ENCODE measurements at places on chromosomes 13 and 19. TPM values are rescaled to one million over a fixed set of nuclear protein-coding genes. Genes with fewer than 3 reads are reported as not detected.

- no peak for ATAC-seq
Observed at GRCh38 chr13:93522501-93522900, 295.9 kb downstream of the GPC6 start.

GRCh38 chr19:32427536-32427935 is 22.0 kb downstream of the DPY19L3 start:
- no peak for ATAC-seq

GRCh38 chr13:49319551-49319950 is 71.8 kb downstream of the CDADC1 start:
- ATAC-seq: no peak

DNA sequence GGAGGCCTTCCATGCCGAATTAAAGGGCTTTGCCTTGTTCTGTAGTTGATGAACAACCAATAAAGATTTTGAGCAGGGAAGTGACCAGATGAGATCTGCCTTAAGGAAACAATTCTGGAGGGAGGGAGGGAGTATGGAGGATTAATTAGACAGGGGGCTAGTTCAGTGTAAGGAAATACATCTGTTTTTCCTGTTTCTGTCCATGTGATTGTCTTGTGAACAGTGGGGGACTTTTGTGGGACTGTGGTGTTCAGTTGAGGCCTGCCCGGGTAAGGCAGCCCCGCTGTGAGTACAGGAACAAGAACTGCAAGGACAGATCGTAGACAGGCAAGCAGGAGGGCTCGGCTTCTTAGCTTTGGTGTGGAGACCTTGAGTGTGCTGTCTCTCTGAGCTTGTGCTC is 59.0 kb downstream of the DGKH start:
- ATAC-seq: no peak

- no peak for ATAC-seq
Observed at GRCh38 chr19:45771311-45771933, 2.4 kb upstream of the SIX5 start.

DNA sequence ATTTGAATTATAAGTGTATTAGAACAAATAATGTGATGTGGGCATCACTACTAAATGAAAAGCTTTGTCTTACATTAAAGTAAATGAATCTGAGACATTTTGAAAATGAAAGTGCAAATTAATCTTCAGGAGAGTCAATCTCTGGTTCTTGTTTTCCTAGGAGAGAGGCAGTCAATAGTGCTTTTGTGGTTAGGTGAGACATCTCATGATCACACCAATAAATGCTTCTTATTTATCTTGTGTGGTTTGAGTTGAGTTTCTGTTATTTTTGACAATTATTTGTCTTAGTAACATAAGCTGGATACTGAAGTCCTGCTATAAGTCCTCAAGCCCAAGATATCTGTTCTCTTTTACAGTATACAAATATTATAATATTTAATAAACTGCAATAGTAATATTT is 1378.0 kb upstream of the PCDH9 start:
- no peak for ATAC-seq

DNA sequence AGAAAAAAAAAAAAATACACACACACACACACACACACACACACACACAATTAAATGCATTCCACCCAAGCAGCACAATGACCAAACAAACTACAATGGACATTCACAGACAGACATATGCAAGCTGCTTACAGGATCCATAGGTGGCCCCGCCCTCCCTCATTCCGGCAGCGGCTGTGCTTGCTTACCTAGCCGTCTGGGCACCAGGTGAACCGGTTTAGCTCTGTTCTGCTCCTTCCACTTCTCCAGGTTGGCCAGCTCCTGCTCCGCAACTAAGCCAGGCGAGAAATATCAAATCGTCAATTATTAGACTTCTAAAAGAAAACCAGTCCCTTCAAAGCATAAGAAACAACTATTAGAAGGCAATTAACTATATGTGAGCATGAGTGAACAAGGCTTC is 23.1 kb downstream of the EPSTI1 start:
- peak; percentile 95 for ATAC-seq

- no peak for ATAC-seq
Observed at GRCh38 chr13:95498886-95499285, 53.6 kb upstream of the CLDN10 start.

DNA sequence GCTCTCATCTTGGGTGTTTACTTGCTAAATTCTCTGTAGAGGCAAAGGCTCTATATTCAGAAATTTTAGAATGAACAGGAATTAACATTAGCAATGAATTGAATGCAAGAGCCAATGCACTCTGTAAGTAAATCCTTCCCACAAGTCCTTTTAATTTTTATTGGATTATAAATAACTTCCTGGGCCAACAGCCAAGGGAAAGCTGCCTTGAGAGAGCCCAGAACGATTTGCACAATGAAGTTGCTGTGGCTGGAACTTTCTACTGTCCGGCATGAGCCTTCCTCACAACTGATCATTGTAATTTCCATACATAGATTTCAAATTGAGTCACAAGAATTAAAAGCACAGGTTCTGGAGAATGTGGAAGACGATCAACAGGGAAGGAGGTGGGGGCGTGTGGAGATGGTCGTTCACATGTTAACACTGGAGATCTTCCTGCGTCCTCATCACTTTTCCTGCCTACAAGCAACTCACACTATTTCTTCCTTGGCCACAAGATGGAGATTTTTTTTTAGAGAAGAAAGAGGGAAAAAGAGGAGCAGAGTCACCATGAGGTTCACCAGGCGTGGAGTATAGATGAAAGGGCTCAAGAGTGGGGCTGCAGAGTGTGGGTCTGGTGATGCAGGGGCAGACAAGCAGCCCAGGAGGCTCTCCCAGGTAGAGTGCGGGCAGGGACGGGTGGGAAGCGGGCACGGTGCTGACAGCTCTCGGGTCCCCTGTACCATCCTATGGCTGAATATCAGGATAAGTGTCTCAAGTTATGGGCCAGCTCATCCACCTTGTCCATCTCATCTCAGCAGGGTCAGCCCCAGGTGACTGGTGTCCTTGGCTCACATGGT is 110.7 kb downstream of the SOX1 start:
- no peak for ATAC-seq

DNA sequence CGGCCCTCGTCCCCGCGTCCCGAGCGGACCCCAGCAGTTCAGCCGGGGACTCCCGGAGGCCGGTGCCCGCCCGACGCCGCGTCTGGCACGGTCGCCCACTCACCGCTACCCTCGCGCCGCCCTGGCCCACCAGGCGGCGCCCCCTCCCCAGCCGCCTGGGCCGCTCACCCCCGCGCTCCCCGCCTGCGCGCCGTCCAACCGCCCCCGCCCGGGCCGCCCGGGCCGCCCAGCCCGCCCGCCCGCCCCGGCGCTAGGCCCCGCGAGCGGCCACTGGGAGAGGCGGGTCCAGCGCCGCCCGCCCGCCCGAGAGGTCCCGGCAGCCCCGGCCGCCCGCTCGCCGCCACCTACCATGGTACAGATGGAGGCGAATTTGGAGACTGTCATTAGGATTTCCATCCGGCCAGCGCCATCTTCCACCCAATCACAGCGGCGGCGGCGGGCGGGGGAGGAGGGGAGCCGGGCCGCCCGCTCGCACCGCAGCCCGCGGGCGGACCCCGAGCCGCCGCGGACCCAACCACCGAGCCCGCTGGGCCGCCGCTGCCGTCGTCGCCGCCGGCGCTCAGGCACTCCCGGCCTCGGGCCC is at the start of gene USP12:
Gene USP12 (minus strand): TSS at position 568 of the 583 bp plus-strand sequence. CDS start 172 bp downstream, at position 396.
- ATAC-seq: peak; percentile 1

DNA sequence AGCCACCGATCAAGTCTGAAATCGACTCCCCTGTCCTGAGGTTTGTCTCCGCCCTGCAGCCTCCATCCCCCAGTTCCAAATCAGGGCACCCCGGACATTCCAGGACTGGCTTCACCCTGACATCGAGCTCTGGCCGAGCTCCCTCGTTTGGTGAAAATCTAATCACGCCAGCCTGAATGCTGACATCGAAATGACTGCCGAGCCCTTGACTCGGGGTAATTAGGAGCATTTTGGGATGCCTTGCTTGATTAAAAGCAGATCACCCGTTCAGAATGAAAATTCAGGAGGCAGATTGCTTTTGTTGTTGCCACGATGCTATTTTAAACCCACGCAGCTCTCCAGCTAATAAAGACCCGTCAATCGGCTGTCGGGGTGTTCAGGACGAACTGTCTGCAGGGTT is 34.3 kb downstream of the ZNRF4 start:
- ATAC-seq: no peak

Gene DUS3L
- total RNA-seq: 24.2 TPM

DNA sequence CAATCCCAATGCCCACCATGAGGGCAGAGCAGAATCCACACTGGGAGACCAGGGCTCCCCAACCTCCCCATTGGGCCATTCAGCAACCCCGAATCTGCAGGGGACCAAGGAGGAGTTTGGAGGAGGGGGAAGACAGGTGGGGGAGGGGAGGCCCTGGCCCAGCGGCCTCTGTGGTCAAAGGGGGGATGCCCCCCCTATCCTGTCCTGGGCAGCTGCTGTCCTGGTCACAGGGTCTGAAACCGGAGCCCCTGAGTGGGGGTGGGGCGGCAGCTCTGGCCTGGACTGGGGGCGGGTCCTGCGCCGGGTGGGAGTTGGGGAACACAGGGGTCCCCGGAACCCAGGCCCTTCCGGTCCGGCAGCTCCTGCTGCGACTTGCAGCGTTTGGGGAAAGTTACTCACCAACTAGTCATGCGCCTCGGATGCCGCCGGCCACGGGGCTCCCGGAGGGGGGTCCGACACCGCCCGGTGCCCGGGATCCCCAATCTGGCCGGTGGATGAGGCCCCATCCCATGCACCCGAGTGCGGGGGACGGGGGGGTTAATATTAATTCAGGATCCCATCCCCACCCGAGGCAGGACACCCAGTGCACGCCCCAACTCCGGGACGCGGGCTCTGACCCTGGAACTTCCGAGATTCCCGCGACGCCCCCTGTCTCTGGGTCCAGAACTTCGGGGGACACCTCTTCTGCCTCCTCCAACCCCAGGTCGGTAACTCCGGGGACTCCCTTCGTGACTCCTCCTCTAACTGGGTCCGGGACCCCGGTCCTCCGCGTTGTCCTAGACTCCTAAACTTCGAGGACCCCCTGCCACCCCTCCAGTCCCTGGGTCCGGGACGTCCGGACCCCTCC is 872 bp downstream of the HOMER3 start:
- peak; percentile 61 for ATAC-seq
